ENCODE measurements at places on chromosomes 6 and 20. TPM values are rescaled to one million over a fixed set of nuclear protein-coding genes. Genes with fewer than 3 reads are reported as not detected.

- no peak overlapping the region for H3K4me3 ChIP-seq
- H3K4me1 ChIP-seq: no peaks in the 10 kb centered on the region
- DNase-seq: no peak
Measured at GRCh38 chr6:168937054-168937453, 316.6 kb downstream of the THBS2 start.

- H3K4me3 ChIP-seq: no peak overlapping the region
- no peak overlapping the region for H3K27ac ChIP-seq
- DNase-seq: no peak
- H3K27me3 ChIP-seq: no peaks in the 10 kb centered on the region
Measured at GRCh38 chr6:110689275-110689935, 125.9 kb downstream of the CDK19 start.

DNA sequence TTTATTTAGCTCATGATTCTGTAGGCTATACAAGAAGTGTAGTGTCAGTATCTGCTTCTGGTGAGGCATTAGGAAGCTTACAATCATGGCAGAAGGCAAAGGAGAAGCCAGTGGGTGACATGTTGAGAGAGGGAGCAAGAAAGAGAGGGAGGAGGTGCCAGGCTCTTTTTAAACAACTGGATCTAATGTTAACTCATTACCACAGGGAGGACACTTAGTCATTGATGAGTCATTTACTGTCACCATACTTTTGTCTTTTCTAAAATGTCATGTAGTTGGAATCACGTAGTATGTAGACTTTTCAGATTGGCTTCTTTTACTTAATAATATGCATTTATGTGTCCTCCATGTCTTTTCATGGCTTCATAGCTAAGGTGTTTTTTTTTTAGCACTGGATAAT lies 58.1 kb downstream of the NUS1 start:
- no peaks in the 10 kb centered on the region for H3K4me1 ChIP-seq
- no peaks in the 10 kb centered on the region for H3K27me3 ChIP-seq
- no peak overlapping the region for H3K4me3 ChIP-seq
- DNase-seq: no peak

GRCh38 chr20:49698477-49698876 lies 15.2 kb downstream of the B4GALT5 start:
- DNase-seq: no peak
- no peaks in the 10 kb centered on the region for H3K36me3 ChIP-seq
- peaks cover 4% of the 10 kb centered on the region for H3K4me1 ChIP-seq
- no peaks in the 10 kb centered on the region for H3K27me3 ChIP-seq
- no peak overlapping the region for H3K27ac ChIP-seq

TNXB gene
- 46.2 TPM for polyA plus RNA-seq

PRICKLE4 gene
- 8.8 TPM for polyA plus RNA-seq

DNA sequence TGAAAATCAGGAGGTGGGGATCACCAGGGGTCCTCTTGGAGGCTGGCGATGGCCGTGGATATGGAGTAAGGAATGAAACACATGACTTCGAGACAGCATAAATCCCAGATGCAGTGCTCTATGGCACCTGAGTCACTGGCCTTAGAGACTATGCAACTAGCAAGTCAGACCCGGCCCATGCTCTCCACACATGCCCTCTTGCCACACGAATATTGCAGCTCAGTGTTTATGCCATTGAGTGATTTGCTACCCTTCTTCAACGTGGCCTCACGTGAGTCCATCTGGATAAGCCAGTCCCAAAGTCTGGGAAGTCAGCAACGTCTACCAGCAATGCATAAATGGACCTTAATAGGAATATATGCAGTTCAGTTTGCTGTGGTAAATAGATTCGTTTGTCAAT lies 466.3 kb downstream of the CD83 start:
- no peaks in the 10 kb centered on the region for H3K36me3 ChIP-seq

POLR1C gene
- polyA plus RNA-seq: 34.4 TPM

- no peak for DNase-seq
- no peak overlapping the region for H3K27ac ChIP-seq
Measured at GRCh38 chr20:12464036-12464435, 544.7 kb upstream of the SPTLC3 start.

DNA sequence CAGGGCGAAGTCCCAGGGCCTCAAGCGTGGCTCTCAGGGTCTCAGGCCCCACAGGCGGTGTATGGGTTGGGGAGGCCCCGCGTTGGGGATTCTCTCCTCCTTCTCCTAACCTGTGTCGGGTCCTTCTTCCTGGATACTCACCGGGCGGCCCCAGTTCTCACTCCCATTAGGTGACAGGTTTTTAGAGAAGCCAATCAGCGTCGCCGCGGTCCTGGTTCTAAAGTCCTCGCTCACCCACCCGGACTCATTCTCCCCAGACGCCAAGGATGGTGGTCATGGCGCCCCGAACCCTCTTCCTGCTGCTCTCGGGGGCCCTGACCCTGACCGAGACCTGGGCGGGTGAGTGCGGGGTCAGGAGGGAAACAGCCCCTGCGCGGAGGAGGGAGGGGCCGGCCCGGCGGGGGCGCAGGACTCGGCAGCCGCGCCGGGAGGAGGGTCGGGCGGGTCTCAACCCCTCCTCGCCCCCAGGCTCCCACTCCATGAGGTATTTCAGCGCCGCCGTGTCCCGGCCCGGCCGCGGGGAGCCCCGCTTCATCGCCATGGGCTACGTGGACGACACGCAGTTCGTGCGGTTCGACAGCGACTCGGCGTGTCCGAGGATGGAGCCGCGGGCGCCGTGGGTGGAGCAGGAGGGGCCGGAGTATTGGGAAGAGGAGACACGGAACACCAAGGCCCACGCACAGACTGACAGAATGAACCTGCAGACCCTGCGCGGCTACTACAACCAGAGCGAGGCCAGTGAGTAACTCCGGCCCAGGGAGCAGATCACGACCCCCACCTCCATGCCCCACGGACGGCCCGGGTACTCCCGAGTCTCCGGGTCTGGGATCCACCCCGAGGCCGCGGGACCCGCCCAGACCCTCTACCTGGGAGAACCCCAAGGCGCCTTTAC lies at the start of gene HLA-G:
Gene HLA-G, plus strand, starts transcription at position 247 of the 892 bp plus-strand sequence. Its CDS starts 20 bp downstream, at position 267.
- H3K36me3 ChIP-seq: no peaks in the 10 kb centered on the region
- H3K4me3 ChIP-seq: no peak within 1 kb of the TSS
- H3K4me1 ChIP-seq: peaks cover 10% of the 10 kb centered on the region
- no peak for DNase-seq

EPPIN gene
- 0.36 TPM for polyA plus RNA-seq

- H3K36me3 ChIP-seq: peaks cover 61% of the 10 kb centered on the region
- no peaks in the 10 kb centered on the region for H3K27me3 ChIP-seq
- no peak overlapping the region for H3K27ac ChIP-seq
- no peaks in the 10 kb centered on the region for H3K4me1 ChIP-seq
- no peak overlapping the region for H3K4me3 ChIP-seq
Measured at GRCh38 chr20:35463455-35464300, 8.3 kb downstream of the CEP250 start.

LY6G6F gene
- 0.27 TPM for polyA plus RNA-seq

- peak overlapping the region; percentile 67 for H3K4me3 ChIP-seq
- DNase-seq: peak; percentile 67
- H3K36me3 ChIP-seq: peaks cover 31% of the 10 kb centered on the region
- H3K4me1 ChIP-seq: peaks cover 57% of the 10 kb centered on the region
- peak overlapping the region; percentile 89 for H3K27ac ChIP-seq
Measured at GRCh38 chr20:36861875-36862801, 13.8 kb upstream of the TLDC2 start.

GRCh38 chr6:38610050-38610625 lies 29.6 kb downstream of the BTBD9 start:
- H3K4me3 ChIP-seq: no peak overlapping the region
- no peak overlapping the region for H3K27ac ChIP-seq
- no peak for DNase-seq
- H3K36me3 ChIP-seq: no peaks in the 10 kb centered on the region
- no peaks in the 10 kb centered on the region for H3K27me3 ChIP-seq

RCAN2 gene
- 80.3 TPM for polyA plus RNA-seq

- no peak for DNase-seq
- H3K27me3 ChIP-seq: no peaks in the 10 kb centered on the region
- H3K36me3 ChIP-seq: peaks cover 3% of the 10 kb centered on the region
- no peak overlapping the region for H3K27ac ChIP-seq
- H3K4me1 ChIP-seq: no peaks in the 10 kb centered on the region
- no peak overlapping the region for H3K4me3 ChIP-seq
Measured at GRCh38 chr6:78995946-78996345, 82.1 kb downstream of the PHIP start.

DNA sequence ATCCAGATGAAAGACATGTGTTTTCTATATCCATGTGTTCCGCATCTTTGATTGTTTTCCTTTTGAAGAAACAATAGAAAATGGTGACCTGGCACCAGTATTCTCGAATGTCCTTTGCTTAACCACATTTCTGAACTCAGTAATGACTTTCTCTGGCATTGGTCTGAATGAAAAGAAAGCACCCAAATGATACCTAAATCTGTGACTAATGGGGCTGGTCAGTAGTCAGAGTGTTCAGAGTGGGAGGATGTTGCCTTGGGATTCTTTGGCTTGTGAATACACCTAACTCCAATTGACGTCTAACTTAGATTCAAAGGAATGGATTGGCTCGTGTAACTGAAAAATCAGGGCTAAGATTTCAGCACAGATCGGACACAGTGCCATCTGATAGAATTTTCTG lies 27.1 kb downstream of the PARD6B start:
- DNase-seq: no peak
- no peaks in the 10 kb centered on the region for H3K36me3 ChIP-seq
- H3K4me1 ChIP-seq: peaks cover 12% of the 10 kb centered on the region
- no peaks in the 10 kb centered on the region for H3K27me3 ChIP-seq

GRCh38 chr6:140879946-140880345 lies 1252.8 kb upstream of the GJE1 start:
- no peaks in the 10 kb centered on the region for H3K36me3 ChIP-seq
- no peak overlapping the region for H3K27ac ChIP-seq
- no peak for DNase-seq
- no peak overlapping the region for H3K4me3 ChIP-seq
- no peaks in the 10 kb centered on the region for H3K27me3 ChIP-seq

DNA sequence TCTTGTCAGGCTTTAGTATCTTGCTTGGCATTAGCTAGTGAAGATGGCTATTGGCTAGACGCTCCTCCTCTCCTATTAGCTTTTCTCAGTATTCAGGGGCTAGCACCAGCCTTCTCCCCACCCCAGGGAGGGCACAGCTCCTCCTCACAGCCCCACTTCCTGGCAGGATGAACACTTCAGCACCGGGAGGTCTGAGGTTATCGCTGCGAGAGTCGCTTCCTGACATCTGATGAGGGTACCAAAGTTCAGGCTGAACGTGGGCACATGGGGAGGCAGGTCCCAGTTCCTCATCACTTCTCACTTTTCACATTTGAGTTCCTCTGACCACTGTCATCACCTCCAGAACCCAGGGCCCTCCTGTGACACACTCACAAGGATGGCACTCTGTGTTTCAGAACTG lies 66.6 kb downstream of the LAMA4 start:
- no peak overlapping the region for H3K4me3 ChIP-seq
- peaks cover 4% of the 10 kb centered on the region for H3K36me3 ChIP-seq
- no peaks in the 10 kb centered on the region for H3K27me3 ChIP-seq
- no peak overlapping the region for H3K27ac ChIP-seq

DNA sequence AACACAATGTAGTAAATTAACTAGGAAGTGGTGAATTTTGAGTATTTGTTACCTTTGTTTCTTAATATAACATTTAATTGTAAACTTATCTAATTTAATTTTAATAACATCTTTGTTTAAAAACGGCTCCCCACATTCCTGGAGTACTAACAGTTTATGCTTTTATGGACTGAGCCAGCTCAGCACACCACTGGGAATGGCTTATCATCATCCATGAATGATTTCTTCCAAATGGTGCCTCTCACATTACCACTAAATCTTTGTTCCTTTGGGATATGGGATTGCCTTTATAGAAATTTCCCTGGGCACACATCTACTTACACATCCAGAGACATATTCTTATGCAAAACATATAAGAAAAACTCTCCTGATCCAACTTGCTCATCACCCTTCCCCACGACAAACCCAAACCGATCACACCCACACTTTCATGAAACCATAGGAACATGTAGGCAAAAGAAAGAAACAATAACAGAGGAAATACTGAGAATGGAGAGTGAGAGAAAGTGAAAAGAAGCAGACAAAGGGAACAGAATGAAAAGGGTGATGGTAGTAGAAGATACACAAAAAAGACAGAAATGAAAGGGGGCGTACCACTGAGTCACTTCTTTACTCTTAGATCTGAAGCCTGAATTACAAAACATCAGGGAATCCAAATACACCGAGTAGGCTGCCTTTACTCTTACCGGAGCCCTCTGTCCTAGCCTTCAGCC lies 58.5 kb upstream of the KCNK16 start:
- H3K27me3 ChIP-seq: no peaks in the 10 kb centered on the region
- no peak overlapping the region for H3K27ac ChIP-seq
- DNase-seq: no peak
- no peaks in the 10 kb centered on the region for H3K36me3 ChIP-seq
- H3K4me1 ChIP-seq: peaks cover 8% of the 10 kb centered on the region

GRCh38 chr20:33099843-33100538 lies 20.5 kb downstream of the BPIFB4 start:
- H3K4me1 ChIP-seq: peaks cover 18% of the 10 kb centered on the region
- no peaks in the 10 kb centered on the region for H3K27me3 ChIP-seq
- no peak overlapping the region for H3K4me3 ChIP-seq

PTK7 gene
- 89.6 TPM for polyA plus RNA-seq

PTCRA gene
- not detected for polyA plus RNA-seq

FRS3 gene
- 37.1 TPM for polyA plus RNA-seq

DNA sequence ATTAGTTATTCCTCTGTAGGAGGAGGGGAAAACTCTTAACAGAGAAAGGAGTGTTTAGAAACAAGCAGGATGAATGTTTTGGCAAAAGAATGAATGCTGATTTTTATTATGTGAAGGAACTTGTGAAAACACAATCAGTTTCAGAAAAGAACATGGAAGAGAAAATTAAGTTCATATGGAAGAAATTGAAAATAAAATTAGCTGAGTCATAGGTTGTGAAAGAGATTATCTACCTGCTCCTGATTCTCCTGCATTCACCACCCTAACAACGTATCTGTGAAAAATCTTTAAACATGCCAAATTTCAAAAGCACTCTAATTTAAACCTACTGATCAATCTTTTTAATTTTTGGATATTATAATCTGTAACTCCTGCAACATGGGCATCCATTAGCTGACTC lies 227.3 kb upstream of the RSPO3 start:
- H3K4me1 ChIP-seq: no peaks in the 10 kb centered on the region
- no peak overlapping the region for H3K4me3 ChIP-seq
- no peak overlapping the region for H3K27ac ChIP-seq
- no peak for DNase-seq
- no peaks in the 10 kb centered on the region for H3K27me3 ChIP-seq

SH3BGRL2 gene
- polyA plus RNA-seq: 34.4 TPM

TREM2 gene
- 20.9 TPM for polyA plus RNA-seq

All from spinal cord (tissue), 10 donors.